ENCODE measurements at places on chromosomes 6 and 20. TPM values are rescaled to one million over a fixed set of nuclear protein-coding genes. Genes with fewer than 3 reads are reported as not detected.

GRCh38 chr20:19254956-19255355, 42.5 kb downstream of the SLC24A3 start:
- H3K4me1 ChIP-seq, result no peaks in the 10 kb centered on the region
- no peaks in the 10 kb centered on the region for H3K27me3 ChIP-seq
- H3K4me3 ChIP-seq, result no peak overlapping the region
- no peak for DNase-seq
- H3K36me3 ChIP-seq, result no peaks in the 10 kb centered on the region
- H3K27ac ChIP-seq, result no peak overlapping the region

DNA sequence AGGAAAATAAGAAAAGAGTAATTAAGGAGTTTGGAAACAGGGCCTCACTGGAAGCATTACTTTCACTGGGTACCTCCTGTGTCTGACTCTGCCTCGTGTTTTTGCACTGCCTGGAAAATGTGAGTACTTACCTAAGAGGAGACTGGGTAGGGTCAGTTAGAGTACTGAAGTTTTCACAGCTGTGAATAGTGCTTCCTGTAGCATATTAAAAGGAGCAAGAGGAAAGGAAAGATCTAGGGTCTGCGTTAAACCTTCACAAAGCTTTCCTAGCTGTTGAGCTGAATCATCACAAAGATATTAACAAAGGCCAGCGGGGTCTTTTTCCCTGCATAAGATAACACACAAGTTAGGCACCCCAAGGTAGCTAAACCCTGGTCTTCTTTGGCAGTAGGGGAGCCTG, 82.3 kb downstream of the MLIP start:
- no peaks in the 10 kb centered on the region for H3K27me3 ChIP-seq
- H3K4me3 ChIP-seq, result no peak overlapping the region
- no peak overlapping the region for H3K27ac ChIP-seq
- peaks cover 3% of the 10 kb centered on the region for H3K36me3 ChIP-seq

- no peak overlapping the region for H3K4me3 ChIP-seq
- no peak for DNase-seq
- H3K4me1 ChIP-seq, result no peaks in the 10 kb centered on the region
Observed at GRCh38 chr6:20252311-20252710, 40.0 kb upstream of the MBOAT1 start.

The PROKR2 gene
- total RNA-seq, result not detected

The RREB1 gene
- 30.5 TPM for total RNA-seq

- DNase-seq, result no peak
- H3K27ac ChIP-seq, result no peak overlapping the region
- H3K27me3 ChIP-seq, result no peaks in the 10 kb centered on the region
- no peaks in the 10 kb centered on the region for H3K36me3 ChIP-seq
- no peaks in the 10 kb centered on the region for H3K4me1 ChIP-seq
- H3K4me3 ChIP-seq, result no peak overlapping the region
Observed at GRCh38 chr6:155975506-155975905, 519.9 kb upstream of the NOX3 start.

- H3K27ac ChIP-seq, result no peak overlapping the region
- H3K4me1 ChIP-seq, result no peaks in the 10 kb centered on the region
- H3K4me3 ChIP-seq, result no peak overlapping the region
- DNase-seq, result no peak
- no peaks in the 10 kb centered on the region for H3K27me3 ChIP-seq
- no peaks in the 10 kb centered on the region for H3K36me3 ChIP-seq
Observed at GRCh38 chr6:44824567-44824966, 437.1 kb downstream of the CDC5L start.

The C6orf163 gene
- total RNA-seq, result 1.5 TPM

The EFCAB8 gene
- not detected for total RNA-seq

The KLC4 gene
- total RNA-seq, result 44.3 TPM

The IPCEF1 gene
- 0.15 TPM for total RNA-seq

- peak; percentile 69 for DNase-seq
- no peak overlapping the region for H3K4me3 ChIP-seq
- no peaks in the 10 kb centered on the region for H3K4me1 ChIP-seq
- no peak overlapping the region for H3K27ac ChIP-seq
- no peaks in the 10 kb centered on the region for H3K36me3 ChIP-seq
Observed at GRCh38 chr6:135909737-135910387, 58.4 kb downstream of the PDE7B start.

The PCSK2 gene
- total RNA-seq, result 0.12 TPM

The MAP7 gene
- total RNA-seq, result 13.8 TPM

The AIF1 gene
- not detected for total RNA-seq

- DNase-seq, result peak; percentile 74
- peaks cover 13% of the 10 kb centered on the region for H3K4me1 ChIP-seq
- H3K27ac ChIP-seq, result peak overlapping the region; percentile 88
- no peaks in the 10 kb centered on the region for H3K27me3 ChIP-seq
- H3K4me3 ChIP-seq, result peak overlapping the region; percentile 9
Observed at GRCh38 chr20:51570739-51571459, 28.4 kb upstream of the NFATC2 start.

- H3K27ac ChIP-seq, result no peak overlapping the region
- DNase-seq, result no peak
- H3K27me3 ChIP-seq, result peaks cover 20% of the 10 kb centered on the region
- H3K4me1 ChIP-seq, result no peaks in the 10 kb centered on the region
- H3K36me3 ChIP-seq, result no peaks in the 10 kb centered on the region
Observed at GRCh38 chr6:113616701-113617274, 240.4 kb upstream of the MARCKS start.

GRCh38 chr6:165883851-165884640, 221.0 kb upstream of the PDE10A start:
- no peaks in the 10 kb centered on the region for H3K27me3 ChIP-seq
- peak; percentile 22 for DNase-seq
- H3K4me1 ChIP-seq, result no peaks in the 10 kb centered on the region
- H3K36me3 ChIP-seq, result no peaks in the 10 kb centered on the region
- no peak overlapping the region for H3K4me3 ChIP-seq

GRCh38 chr20:51886341-51886740, 84.0 kb upstream of the SALL4 start:
- DNase-seq, result no peak
- peaks cover 5% of the 10 kb centered on the region for H3K4me1 ChIP-seq
- H3K27me3 ChIP-seq, result no peaks in the 10 kb centered on the region
- H3K4me3 ChIP-seq, result no peak overlapping the region
- no peaks in the 10 kb centered on the region for H3K36me3 ChIP-seq

The LTB gene
- 0.70 TPM for total RNA-seq

DNA sequence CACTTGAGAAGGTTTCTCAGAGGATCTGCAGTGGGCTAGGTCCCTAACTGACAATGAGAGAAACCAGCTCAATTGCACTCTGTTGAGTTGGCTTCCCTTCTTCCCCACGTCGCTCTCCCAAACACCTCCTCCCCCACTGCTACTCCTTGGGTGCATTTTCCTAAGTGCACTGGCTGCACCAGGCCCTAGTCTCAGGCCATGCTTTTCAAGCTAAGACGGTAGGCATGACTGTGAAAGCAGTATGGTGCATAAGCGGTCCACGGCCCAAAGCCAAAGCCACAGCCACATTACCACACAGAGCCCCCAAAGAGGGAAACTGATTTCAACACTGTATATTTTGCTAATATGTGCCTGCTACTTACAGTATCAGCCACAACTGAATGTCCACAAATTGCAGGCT, 62.1 kb upstream of the RBM24 start:
- no peak for DNase-seq
- no peaks in the 10 kb centered on the region for H3K36me3 ChIP-seq
- peak overlapping the region; percentile 52 for H3K27ac ChIP-seq
- no peak overlapping the region for H3K4me3 ChIP-seq
- peaks cover 8% of the 10 kb centered on the region for H3K4me1 ChIP-seq

The TCP1 gene
- 130 TPM for total RNA-seq

- no peak overlapping the region for H3K27ac ChIP-seq
- no peaks in the 10 kb centered on the region for H3K36me3 ChIP-seq
- no peaks in the 10 kb centered on the region for H3K27me3 ChIP-seq
Observed at GRCh38 chr6:140050101-140050995, 675.9 kb upstream of the CITED2 start.

The HLA-G gene
- total RNA-seq, result not detected

The MYL9 gene
- 882 TPM for total RNA-seq

- no peak overlapping the region for H3K27ac ChIP-seq
- H3K4me3 ChIP-seq, result no peak overlapping the region
- no peaks in the 10 kb centered on the region for H3K36me3 ChIP-seq
- no peaks in the 10 kb centered on the region for H3K27me3 ChIP-seq
- H3K4me1 ChIP-seq, result peaks cover 10% of the 10 kb centered on the region
Observed at GRCh38 chr6:42040856-42041480, 9.4 kb upstream of the TAF8 start.

DNA sequence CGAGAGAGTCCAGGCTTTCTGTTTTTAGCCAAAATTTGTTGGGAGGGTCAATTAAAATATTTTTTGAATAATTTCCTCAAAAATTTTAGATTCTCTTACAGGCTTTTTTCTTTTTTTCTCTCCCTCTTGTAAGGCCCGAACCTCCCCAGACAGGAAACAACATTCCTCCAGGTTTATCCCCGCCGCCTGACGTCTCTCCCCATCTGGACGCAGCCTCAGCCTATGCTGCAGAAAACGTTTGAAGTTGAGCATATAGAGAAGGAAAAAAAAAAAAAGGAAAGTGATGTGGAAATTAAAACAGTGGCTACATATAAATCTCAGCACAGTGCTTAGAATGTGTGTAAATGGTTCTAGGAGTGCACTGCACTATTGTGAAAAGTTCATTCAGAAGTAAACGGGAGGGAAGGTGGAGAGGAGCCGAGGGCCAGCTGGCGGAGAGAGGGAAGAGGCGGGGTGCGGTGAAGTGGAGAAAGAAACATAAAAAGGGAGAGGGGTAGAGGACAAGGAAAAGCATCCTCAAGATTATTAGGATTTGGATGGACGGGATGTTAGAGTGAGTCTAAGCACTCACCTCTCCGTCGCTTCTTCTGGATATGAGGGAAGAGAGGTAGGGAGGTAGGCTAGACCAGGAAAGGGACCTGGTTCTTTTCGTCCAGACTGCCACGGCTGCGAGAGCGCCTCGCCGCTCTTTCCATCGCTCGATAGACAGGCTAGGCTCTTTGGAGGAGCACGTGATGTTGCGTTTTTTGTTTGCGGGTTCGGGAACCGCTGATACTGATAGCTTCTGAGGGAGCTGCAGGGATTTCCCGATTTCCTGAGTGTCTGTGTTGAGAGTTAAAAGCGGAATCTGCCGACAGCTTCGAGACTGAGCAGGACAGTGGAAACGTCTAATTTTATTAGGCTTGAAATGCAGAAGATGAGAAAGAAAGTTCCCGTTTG, 98.7 kb downstream of the TRIM27 start:
- H3K4me3 ChIP-seq, result peak overlapping the region; percentile 8
- peaks cover 98% of the 10 kb centered on the region for H3K27me3 ChIP-seq
- H3K36me3 ChIP-seq, result no peaks in the 10 kb centered on the region

GRCh38 chr20:39676857-39677391, 714.8 kb downstream of the DHX35 start:
- H3K4me1 ChIP-seq, result no peaks in the 10 kb centered on the region
- no peak overlapping the region for H3K27ac ChIP-seq
- H3K27me3 ChIP-seq, result no peaks in the 10 kb centered on the region
- no peak for DNase-seq
- no peaks in the 10 kb centered on the region for H3K36me3 ChIP-seq
- no peak overlapping the region for H3K4me3 ChIP-seq

DNA sequence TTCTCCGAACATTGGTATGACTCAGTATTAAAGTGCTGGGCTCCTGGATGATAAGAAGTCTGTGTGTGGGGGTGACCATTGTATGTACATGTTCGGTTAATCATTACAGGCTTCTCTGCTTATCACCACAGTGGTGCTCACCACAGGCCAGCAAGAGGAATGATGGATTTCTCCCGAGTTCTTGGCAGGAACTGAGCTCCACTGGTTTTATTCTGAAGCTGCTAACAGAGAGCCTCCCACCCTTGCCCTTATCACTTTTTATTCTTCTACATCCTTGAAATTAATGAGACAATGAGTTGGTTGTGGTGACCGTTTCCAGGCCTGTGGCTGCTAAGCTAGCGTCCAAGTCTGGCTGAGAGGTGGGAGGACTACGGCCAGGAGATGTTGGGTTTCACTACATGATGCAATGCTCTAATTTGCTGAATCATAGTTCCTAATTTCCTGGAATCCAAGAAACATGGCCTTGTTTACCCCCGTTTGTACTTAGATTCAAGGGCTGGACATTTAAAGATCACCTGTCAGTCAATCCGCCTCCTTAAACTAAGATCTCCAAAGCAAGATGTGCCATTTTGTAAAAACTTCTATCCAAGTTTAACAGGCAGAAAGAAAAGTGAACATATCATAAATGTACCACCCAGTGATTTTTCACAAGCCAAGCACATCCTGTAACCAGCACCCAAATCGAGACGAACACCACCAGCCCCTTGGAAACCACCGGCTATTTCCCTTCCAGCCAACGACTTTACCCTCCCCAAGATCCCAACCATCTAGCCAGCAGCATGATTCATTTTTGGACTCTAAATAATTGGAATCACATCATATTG, 172.5 kb downstream of the FOXA2 start:
- H3K4me3 ChIP-seq, result no peak overlapping the region
- H3K27ac ChIP-seq, result no peak overlapping the region
- H3K27me3 ChIP-seq, result no peaks in the 10 kb centered on the region
- H3K36me3 ChIP-seq, result no peaks in the 10 kb centered on the region
- H3K4me1 ChIP-seq, result no peaks in the 10 kb centered on the region
